ENCODE measurements at places on chromosomes 1 and 21. TPM values are rescaled to one million over a fixed set of nuclear protein-coding genes. Genes with fewer than 3 reads are reported as not detected.

DNA sequence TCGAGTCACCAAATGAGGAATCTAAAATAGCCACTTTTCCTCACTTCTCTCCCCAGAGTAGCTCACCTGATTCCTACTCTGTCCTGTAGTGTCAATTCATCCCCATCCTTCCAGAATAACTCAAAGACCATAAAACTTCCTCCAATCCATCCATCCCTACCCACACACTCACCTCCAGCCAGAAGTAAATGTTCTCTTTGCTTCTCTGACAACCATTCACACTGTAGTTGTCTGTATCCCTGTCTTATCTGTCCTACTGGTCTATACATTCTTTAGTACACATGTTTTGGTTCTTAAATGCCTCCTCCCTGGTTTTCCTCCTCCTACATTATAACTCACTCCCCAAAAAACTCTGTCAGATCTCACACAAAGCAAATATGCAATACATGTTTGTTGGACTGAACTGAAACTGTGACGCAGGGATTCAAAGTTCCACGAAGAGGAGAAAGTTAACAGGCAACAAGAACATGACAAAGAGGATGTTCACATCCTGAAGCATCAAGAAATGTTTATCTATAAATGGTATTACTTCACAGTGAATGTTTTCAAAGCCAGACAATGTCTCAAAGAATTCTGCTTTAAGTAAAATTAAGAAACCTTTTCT, 11.0 kb downstream of the TP53BP2 start:
- H3K36me3 ChIP-seq = no peaks in the 10 kb centered on the region
- peaks cover 55% of the 10 kb centered on the region for H3K4me1 ChIP-seq
- H3K27ac ChIP-seq = no peak overlapping the region
- H3K4me3 ChIP-seq = no peak overlapping the region
- no peaks in the 10 kb centered on the region for H3K27me3 ChIP-seq

DNA sequence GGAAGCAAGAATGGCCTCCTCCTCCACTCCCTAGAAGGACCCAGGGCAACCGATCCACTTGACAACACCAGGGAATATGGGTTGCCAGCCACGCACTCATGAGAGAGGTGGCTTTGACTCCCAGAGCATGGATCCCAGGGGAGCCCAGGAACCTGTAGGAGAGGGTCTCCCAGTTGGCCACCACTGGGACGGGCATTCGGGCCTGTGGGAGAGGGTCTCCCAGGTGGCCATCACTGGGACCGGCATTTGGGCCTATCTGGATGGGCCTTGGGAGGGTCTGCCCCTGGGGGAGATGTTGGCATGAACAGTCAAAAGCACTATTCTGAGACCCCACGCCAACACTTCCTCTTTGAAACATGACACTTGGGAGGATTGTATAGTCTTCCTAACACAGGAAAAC, 565 bp downstream of the TFF1 start:
- H3K4me3 ChIP-seq = no peak overlapping the region
- no peaks in the 10 kb centered on the region for H3K36me3 ChIP-seq
- peaks cover 14% of the 10 kb centered on the region for H3K4me1 ChIP-seq
- H3K27me3 ChIP-seq = no peaks in the 10 kb centered on the region
- no peak overlapping the region for H3K27ac ChIP-seq

A3GALT2 gene
- total RNA-seq = not detected

DNA sequence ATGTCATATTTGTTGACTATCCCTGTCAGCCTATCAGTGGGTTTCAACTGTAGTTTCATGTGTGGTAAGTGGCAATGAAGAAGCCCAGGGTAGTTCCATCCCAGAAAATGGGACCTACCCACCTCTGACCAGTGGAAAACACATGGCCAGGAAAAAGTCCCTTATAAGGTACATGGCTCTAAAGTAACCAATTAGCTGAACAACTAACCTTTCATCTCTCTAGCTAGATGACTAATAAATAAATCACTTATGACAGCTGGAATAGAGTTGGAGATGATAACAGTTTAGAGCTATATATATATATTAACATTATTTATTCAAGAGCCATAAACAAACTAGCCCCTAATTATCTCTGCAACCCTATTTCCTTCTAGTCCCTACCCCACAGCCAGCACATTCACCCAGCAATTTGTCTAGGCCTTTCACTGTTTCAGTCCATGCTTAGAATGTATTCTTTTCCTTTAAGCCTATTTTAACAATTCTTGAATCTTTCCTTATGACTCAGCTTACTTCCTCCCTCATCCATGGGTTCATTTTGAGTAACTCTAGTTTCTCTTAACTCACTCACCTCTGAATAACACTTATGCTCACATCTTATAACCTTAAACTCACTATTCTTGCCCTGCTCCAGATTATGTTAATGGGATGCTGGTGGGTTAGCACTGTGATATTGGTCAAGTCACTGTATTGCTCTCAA, 83.7 kb downstream of the TNFSF18 start:
- no peaks in the 10 kb centered on the region for H3K27me3 ChIP-seq
- H3K27ac ChIP-seq = no peak overlapping the region
- H3K36me3 ChIP-seq = no peaks in the 10 kb centered on the region

- no peak for DNase-seq
- no peak overlapping the region for H3K27ac ChIP-seq
- H3K27me3 ChIP-seq = no peaks in the 10 kb centered on the region
- H3K4me1 ChIP-seq = no peaks in the 10 kb centered on the region
- peaks cover 9% of the 10 kb centered on the region for H3K36me3 ChIP-seq
These were observed 83.4 kb downstream of the SMYD2 start for GRCh38 chr1:214364386-214364785.

GRCh38 chr1:47875036-47875435, 122.1 kb downstream of the TRABD2B start:
- no peak overlapping the region for H3K4me3 ChIP-seq
- DNase-seq = no peak

BEND5 gene
- 5.6 TPM for total RNA-seq
